ENCODE measurements at places on chromosomes 5 and 9.

- DNase-seq, result no peak
Observed at GRCh38 chr9:105608721-105609598, 51.0 kb downstream of the FKTN start.

GRCh38 chr5:134965271-134965825 is 2.4 kb upstream of the CATSPER3 start:
- DNase-seq, result no peak

- DNase-seq, result no peak
Observed at GRCh38 chr5:96633820-96634219, 28.4 kb upstream of the CAST start.

DNA sequence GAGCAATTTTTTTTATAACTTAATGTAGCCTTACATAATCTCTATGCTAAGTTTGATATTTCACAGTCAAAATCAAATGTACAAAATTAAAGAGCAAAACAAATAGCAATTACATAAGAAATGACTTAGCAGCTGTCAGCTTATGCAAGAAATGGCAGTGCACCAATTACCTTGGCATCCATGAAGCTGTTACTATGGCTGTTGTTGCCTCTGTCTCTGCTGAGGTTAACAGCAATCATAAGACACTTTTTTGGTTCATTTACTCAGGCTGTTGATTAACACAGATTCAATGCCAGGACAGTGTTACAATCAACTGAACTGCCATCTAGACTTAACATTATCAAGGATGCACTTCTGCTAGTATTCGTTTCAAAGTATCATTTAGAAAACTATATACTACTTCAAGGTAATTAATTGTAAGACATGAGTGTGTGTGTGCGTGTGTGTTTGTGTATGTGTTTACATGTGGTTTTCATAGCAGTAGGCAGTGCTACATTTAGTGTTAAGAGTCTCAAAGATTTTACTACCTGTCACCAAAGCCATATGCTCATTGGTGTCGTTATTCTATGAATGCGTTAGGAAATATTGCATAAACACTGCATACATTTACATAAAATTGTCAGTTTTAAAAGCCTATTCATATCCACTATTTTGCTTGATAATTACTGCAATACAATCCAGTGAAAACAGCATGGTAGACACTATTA is 1084.2 kb upstream of the COX7C start:
- DNase-seq, result no peak

- DNase-seq, result peak; percentile 57
Observed at GRCh38 chr5:173909199-173909598, 21.1 kb downstream of the CPEB4 start.

DNA sequence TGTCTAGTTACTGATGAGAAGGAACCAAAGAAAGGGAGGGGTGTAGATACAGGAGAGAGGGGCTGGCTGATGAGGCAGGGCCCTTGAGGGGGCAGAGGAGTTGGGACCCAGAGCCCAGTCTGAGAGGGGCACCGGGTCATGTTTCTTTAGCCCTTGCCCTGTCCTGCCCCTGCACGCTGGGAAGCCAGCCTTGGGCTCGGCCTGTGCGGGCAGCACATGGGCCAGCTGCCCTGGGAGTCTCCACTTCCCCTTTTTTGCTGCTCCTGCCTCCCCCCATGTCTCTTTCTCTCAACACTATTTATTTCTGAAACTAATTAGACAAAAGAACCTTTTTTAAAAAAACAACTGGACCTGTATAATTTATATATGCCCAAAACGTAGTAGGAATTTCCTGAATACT is 20.5 kb downstream of the MVB12B start:
- DNase-seq, result no peak

DNA sequence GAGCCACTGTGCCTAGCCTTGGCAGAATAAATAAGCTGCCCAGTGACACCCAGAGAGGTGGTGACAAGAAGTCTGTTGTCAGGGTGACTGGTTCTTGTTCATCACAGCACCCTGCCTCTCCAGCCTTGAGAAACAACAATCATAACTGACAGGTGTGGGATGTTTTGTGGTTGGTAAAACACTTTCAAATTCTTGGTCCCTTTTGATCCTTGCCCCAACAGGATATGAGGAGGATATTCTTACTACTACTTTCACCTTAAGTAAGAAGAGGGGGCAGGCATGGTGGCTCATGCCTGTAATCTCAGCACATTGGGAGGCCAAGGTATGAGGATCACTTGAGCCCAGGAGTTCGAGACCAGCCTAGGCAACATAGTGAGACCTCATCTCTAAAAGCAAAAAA is 14.2 kb upstream of the FRRS1L start:
- DNase-seq, result no peak

- DNase-seq, result no peak
Observed at GRCh38 chr5:151384106-151384505, 36.7 kb upstream of the SLC36A2 start.

DNA sequence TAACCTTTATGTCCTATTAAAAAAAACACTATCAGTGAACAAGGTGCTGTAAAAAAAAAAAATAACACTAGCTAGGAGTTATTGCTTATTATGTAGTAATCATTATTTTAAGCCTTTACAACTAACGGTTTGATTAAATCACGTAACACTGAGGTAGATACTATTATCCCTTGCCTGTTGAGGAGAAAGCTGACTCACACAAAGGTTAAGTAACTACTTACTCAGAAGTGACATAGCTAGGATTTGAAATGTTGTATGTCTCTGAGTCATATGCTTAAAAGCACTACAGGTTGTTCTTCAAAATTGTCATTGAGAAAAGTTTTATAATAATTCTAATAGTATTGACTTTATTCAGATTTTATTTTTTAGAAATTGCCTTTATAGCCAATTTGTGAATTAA is 8.8 kb downstream of the TENT2 start:
- DNase-seq, result no peak

DNA sequence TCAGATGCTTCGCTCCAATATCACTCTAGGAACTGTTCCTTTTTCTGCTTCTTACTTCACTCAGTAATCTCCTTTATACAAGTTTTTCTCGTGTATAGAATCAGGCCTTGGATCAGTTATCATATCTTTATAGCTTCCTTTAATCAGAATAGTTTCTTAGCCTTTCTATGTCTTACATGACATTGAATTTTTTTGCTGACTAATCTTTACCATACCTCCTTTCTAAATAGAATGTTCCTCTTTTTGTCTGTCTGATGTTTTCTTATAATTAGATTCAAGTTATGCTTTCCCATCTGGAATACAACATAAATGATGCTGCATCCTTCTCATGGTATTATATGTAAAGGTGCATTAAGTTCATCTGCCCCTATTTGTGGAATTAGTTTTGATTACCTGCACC is 40.2 kb upstream of the TYRP1 start:
- DNase-seq, result no peak

DNA sequence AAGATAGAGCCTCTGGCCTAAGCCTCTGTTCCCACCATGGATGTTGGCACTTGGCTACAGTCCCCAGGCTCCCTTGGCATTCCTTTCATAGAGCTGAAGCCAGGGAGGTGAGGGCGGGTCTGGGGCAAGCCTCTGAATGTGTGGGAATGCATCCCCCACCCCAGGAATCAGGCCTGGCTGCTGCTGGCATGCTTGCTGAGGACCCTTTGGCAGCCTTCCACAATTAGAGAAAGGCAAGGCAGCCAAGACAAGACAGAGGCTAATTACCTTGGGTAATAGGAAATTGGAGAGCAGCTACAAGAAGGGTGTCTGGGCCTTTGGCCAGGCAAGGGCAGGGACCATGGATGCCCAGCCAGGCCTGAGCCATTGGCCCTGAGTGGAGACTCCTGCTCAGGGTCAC is 204.4 kb upstream of the TRIM32 start:
- no peak for DNase-seq

DNA sequence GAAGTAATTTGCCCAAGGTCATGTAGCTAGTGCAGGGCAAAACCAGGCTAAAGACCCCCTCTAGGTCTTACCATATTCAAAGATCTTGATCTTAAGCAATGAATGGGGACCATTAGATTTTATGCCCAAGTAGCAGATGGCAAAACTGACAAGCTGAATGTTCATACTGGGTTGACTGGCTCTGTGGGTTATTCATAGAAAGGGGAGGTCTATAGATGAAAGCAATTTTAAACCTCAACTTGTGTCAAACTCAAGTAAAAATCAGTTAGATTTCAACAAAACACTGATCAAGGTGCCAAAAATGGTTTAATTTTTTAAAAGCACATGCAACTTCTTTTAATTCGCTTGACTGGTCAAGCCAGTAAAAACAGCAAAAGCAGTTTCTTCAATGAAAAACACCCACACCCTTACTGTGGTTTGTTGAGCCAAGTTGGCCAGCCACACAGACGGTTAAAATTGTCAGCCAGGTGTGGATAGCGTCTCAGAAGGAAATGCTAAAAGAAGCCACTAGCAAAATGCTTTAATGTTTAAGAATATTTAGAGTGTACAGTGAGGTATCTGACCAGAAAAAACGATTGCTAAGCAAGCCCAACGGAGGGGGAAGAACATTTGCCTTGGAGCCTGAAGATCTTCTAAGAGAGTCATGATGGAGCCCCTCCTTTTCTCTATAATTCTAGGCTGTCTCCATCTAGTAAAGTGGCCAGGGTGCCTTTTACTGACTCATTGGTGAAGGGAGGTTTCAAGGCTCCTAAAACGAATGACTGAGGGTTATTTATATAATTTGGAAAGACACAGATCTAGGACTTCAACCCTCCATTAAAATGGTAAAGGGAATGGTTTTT is 539.6 kb upstream of the CLINT1 start:
- DNase-seq, result no peak
